ENCODE measurements at places on chromosomes 2 and 18.

- DNase-seq: no peak
Observed at GRCh38 chr2:85600951-85601770, 1.3 kb downstream of the TMEM150A start.

- DNase-seq: peak; percentile 5
Observed at GRCh38 chr18:72868585-72869225, 918 bp upstream of the NETO1 start.

- no peak for DNase-seq
Observed at GRCh38 chr2:211996857-211997256, 541.7 kb downstream of the ERBB4 start.

- no peak for DNase-seq
Observed at GRCh38 chr2:38092196-38092902, 16.4 kb upstream of the CYP1B1 start.

GRCh38 chr2:73250872-73251846 is 17.1 kb downstream of the CCT7 start:
- DNase-seq: no peak

DNA sequence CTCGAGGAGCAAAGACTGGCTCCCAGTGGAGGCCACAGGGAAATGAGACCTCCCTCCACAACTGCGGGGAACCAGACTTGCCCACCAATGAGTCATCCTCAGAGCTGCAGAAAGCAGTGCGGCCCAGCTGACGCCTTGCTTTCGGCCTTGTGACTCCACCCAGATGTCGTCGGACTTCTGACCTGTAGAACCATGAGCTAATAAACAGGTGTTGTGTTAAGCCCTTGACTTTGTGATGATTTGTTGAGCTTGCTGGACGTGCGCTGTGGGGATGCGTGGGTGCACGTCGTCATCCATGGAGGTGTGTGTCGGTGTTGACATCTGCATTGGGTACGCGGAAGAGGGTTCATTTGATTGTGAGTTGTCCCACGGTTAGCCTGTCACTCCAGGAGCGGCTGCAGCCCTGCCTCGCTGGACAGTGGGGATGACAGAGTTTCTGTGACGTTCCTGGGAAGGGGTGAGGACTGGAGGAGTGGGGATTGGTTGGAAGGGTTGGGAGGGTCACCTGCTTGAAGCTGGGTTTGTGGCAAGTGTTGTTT is 154.1 kb downstream of the SH3BP4 start:
- no peak for DNase-seq

- no peak for DNase-seq
Observed at GRCh38 chr2:108909275-108909823, 79.7 kb downstream of the EDAR start.

DNA sequence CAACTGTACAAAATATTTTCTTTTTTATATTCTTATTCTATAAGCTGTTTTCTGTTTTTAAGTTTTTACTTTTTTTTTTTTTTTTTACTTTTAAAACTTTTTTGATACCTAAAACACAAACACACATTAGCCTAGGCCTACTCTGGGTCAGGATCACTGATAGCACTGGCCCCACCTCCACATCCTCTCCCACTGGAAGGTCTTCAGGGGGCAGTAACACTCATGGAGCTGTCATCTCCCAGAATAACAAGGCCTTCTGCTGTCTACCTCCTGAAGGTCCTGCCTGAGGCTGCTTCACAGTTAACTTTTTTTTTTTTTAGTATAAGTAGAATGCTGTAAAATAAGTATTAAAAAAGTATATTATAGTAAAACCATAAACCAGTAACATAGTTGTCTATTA is 415.1 kb downstream of the PTPRM start:
- no peak for DNase-seq

GRCh38 chr2:150465703-150466569 is 21.5 kb downstream of the RND3 start:
- DNase-seq: no peak

- DNase-seq: no peak
Observed at GRCh38 chr2:1835581-1836201, 91.4 kb upstream of the PXDN start.

GRCh38 chr2:28593160-28593755 is 97.4 kb downstream of the PLB1 start:
- no peak for DNase-seq

GRCh38 chr2:41602341-41602740 is 445.5 kb upstream of the PKDCC start:
- no peak for DNase-seq

DNA sequence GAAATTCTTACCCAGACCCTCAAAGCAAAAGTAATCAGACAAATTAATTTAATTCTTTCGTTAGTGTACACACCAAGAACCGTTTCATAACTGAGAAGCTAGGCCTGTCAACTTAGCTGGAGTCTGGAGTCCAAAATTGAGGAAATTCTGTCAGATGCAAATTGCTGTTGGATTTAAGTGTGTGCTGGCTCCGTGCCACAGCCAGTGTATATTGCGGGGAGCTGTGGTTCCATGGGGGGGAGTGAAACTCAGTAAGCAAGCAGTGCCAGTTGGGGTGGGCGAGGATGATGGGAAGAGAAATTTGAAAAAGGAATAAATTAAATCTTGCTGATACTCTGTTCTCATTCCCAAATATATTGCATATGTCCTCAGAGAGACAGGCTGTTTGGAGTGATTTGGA is 4.0 kb downstream of the ARPC2 start:
- DNase-seq: no peak

- DNase-seq: no peak
Observed at GRCh38 chr2:48249631-48250473, 280.1 kb upstream of the STON1 start.

DNA sequence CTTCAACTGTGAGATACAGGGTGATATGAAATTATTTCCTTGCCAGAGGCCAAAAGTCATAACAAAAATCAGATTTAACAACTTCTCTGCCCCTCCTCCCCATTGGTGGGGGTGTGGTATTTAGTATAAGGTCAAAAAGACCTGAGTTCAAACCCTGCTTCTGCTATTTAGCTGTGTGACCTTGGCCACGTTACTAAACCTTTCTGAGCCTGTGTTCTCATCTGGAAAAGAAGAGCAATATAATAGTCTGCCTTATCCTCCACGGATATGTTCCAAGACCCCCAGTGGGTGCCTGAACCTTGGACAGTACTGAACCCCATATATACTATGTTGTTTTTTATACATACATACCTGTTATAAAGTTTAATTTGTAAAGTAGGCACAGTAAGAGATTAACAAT is 3.7 kb downstream of the CDC42EP3 start:
- no peak for DNase-seq

DNA sequence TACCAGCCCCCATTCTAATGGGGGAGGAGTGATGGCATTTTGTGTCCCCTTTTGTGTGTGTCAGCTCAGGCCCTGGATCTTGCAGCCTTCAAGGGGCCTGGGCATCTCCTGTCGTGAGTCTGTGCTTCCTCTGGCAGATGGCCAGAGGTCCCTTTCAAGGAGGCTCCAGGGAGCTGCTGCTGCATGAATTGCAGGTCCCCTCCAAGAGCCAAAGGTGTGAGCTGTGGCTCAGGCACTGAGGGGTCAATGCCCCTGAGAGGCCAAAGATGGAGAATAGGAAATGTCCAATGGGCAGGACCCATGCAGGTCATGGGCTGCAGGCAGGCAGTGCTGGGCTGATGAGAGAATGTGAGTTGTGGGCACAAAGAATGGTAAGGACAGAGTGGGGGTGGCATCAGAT is 10.4 kb downstream of the MAB21L4 start:
- DNase-seq: no peak

DNA sequence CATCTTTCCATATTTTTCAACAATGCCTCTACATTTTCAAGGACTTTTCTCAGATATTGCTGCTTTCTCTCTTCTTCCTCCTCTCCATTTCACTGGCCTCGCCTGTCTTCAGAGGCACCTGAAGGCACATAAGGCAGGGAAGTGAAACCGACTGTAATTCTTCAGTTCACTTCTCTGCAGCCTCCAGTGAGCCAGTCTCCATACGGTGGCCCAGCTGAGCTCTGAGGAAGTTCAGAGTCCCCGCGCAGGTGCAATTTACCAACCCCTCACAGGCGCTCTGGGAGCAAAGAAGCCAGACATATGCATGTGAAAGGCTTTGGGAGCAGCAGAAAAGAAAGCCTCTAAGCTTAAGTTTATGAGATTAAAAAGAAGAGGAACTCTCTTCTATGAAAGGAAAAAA is 12.4 kb downstream of the KLHL14 start:
- no peak for DNase-seq

DNA sequence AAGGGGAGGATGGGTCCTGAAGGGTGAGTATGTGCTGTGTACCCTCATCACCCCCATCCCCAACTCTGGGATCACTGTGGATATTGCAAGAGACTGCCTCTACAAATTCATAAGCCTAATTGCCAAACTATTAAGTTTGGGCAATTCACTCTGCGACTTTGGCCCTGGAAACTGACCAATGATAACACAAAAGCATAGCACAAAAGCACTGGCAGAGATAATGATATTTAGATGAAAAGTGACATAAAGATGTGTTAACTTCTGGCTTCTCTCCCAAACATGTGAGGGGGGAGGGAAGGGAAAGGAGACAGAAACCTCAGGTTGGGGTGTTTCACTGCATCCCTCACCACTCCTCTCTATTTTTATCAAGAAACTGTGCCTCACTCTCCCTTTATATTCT is 150.3 kb downstream of the SATB2 start:
- no peak for DNase-seq

DNA sequence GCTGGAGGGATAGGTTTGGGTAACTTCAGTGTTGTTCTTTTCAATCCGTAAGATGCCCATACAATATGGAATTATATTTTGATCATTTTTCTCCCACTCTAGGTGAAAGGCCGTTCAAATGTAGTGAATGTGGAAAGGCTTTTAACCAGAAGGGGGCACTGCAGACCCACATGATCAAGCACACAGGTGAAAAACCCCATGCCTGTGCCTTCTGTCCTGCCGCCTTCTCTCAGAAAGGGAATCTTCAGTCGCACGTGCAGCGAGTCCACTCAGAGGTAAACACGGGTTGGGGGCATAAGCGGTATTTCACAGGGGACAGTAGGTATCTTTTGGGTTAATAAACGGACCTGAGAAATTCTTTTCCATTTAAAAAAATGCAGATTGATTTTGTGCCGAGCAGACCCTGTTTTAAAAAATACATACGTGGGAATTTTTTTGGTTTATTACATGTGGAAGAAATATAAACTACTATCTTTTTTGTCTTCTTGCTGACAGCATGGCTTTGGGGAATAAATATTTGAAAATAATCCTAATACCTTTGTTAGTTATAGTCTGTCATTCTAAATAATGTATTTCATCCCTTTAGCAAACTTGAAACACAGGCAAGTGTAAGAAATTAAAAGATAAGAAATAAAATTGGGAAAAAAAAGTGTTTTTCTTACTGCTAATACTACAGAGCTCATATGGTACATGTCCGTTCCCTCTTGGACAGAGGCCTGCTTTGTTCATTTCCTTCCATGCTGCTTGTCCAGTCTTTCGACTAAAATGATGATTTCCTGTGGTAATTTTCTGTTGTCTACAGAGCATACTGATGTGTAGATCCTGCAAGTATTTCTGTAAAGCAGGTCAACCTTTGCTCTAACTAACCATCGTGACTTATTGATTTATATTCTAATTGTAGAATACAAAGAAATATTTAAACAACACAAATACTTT is 53.3 kb downstream of the ZNF236 start:
- no peak for DNase-seq

GRCh38 chr18:68220458-68220857 is 494.4 kb downstream of the TMX3 start:
- no peak for DNase-seq

DNA sequence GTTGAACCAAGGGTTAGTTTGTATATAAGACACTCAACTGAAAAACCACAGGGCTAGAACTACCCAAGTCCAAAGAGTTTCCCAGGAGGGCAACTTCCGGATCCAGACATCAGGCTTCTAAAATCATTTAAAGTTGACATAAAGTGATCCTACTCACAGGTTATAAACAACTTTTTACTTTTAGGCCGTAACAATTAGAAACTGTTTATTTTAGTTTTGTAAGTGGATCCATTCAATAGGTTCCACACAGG is 454.6 kb downstream of the MEIS1 start:
- DNase-seq: no peak

DNA sequence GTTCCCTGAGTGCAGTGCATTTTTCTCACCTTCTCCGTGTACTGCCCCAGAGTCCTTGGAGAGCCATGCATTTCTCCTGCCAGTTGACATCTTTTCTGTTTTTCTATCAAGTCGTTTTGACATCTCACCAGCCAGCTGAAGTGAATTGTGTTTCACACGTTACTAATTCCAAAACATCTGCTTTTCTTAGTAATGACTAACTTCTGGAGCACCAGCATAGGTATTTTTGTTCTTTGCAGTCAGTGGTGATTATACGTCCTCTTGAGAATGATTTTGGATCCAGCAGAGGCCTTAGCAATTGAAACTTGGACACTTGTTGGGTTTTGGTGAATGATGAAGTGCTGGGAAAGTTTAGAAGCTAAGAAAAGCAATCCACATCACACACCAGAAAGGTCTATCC is 112.5 kb downstream of the PIK3C3 start:
- DNase-seq: no peak

DNA sequence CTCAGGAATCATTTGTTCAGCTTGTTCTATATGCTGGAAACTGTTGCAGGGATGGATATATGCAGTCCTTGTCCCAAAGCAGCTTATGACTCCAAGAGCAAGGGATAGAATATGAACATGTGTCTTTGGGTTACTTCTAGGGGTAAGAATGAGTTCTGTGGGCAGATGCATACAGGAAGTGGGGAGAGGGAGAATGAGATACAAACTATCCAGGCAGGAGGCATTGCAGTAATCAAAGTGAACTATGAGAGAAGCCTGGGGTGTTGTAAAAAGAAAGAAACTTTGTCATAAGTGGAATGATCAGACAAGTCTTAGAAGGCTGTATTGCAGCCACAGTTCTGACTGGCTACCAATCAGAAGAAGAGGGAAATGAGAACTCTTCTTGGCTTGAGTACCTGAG is 44.8 kb upstream of the RAB6D start:
- no peak for DNase-seq

- DNase-seq: no peak
Observed at GRCh38 chr2:37786854-37787253, 115.4 kb upstream of the CDC42EP3 start.

- DNase-seq: no peak
Observed at GRCh38 chr2:206616151-206616550, 26.1 kb upstream of the FAM237A start.

- no peak for DNase-seq
Observed at GRCh38 chr18:5380586-5380985, 85.1 kb upstream of the ZBTB14 start.

DNA sequence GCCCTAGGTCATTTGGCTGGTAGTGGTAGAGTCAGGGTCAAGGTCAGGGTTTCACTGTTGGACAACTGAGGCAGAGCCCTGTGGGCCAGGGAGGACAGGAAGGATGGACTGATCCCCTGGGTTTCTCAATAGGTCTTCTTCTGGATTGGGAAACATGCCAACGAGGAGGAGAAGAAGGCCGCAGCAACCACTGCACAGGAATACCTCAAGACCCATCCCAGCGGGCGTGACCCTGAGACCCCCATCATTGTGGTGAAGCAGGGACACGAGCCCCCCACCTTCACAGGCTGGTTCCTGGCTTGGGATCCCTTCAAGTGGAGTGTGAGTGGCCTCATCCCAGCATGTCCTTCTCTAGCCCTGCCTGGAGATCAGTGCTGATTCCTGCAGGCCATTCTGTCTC is 18.1 kb downstream of the VIL1 start:
- DNase-seq: no peak

Measured in amniotic stem cell (primary cell).